Left renal cortex interstitium (tissue), 4 donors: ENCODE measurements at places on chromosomes 3 and 15.

DNA sequence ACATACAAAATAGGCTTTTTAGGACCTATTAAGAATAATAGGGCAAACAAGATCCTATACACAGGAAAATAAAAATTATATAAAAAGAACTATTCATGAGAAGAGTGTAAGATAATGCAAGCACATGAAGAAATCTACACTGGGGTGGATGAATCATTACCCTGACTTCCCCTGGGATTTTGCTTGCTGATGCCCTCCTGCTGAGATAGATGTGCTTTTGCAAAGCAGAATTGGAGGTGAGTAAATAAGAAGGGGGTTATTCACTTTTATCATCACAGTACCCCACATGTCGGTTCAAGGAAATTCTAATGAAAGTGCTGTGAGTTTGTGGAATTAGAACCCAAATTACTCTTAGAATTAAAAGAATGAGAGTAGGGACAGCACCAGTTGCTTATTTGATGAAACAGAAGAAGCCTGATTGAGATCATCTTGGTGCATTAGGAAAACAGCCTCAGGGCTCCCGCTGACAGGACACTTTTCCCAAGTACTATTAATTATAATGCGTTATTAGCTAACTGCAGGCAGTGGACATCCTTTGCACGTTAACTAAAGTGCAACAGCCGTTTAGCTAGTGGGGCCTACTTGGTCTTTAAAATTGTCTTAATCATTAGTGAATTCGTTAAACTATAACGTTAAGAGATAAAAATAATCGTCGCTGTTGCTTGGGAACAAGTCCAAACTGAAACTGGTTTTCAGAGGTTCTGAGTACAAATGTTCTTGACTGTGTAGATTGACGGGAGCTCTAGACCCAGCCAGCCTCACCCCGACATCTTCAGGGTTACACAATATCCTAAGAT is 48.4 kb downstream of the SLC2A2 start:
- no peak for DNase-seq

GRCh38 chr3:9420850-9421549 is 23.6 kb downstream of the SETD5 start:
- no peak for DNase-seq

DNA sequence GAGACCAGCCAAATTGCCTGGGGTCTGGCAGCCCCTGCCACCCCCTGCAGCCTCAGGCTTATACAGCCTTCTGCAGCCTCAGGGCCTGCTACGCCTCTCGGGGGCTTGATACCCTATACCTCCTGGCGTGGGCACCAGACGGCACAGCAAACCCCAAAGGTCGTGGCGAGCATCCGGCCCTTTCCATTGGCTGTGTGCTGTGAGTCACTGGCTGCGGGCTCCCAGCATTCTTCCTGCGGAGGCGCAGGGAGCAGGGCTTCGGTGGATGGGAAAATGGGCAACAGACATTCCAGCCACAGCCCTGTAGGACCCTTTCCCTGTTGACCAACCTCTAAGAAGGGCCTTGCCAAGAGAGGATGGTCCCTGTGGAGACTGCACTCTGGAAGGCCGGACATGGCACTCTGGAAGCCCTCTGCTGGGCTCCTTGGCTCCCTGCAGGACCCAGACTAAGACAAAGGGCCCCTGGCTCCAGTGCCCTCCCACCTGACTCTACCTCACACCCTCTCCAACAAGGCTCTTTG is 59.6 kb downstream of the ITGA11 start:
- no peak for DNase-seq

DNA sequence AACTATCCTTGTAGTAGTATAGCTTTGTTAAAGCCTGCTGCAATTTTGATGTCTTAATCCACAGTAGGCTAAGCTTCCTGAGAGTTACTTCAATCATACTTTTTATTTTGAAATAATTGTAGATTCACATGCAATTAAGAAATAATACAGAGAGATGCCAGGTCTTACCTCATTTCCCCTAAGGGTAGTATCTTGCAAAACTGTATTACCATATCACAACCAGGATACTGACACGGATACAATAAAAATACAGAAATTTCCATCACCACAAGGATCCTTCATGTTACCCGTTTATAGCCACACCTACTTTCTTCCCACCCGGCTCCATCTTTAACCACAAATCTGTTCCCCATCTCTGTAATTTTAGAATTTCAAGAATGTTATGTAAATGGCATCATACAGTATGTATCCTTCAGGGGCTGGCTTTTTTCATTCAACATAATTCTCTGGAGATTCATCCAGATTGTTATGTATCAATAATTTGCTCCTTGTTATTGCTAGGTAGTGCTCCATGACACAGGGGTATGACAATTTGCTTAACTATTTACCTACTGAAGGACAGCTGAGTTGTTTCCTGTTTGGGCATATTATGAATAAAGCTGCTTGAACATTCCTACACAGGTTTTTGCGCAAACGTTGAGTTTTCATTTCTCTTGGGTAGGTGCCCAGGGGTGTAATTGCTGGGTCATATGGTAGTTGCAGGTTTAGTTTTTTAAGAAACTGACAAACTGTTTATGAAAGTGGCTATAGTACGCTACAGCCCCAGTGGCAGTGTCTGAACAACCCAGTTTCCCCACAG is 21.6 kb downstream of the BDH1 start:
- no peak for DNase-seq

GRCh38 chr3:29755416-29755815 is 474.5 kb downstream of the RBMS3 start:
- DNase-seq: no peak

DNA sequence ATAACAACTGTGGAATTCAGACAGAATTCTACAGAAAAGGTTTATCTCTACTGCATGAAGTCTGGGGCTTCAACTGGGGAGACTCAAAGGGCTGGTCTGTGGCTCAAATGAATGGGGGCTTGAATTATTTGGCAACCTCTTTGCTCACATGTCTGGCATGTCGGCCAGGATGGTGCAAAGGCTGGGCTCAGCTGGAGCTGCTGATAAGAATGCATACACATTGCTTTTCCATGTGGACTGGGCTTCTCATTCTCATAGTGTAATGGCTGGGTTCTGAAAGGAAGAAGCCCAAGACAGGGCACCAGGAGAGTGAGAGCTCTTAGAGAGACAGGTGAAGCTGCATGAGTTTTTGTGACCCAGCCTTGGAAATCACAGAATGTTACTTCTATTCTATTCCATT is 194.3 kb upstream of the SGO1 start:
- DNase-seq: no peak

DNA sequence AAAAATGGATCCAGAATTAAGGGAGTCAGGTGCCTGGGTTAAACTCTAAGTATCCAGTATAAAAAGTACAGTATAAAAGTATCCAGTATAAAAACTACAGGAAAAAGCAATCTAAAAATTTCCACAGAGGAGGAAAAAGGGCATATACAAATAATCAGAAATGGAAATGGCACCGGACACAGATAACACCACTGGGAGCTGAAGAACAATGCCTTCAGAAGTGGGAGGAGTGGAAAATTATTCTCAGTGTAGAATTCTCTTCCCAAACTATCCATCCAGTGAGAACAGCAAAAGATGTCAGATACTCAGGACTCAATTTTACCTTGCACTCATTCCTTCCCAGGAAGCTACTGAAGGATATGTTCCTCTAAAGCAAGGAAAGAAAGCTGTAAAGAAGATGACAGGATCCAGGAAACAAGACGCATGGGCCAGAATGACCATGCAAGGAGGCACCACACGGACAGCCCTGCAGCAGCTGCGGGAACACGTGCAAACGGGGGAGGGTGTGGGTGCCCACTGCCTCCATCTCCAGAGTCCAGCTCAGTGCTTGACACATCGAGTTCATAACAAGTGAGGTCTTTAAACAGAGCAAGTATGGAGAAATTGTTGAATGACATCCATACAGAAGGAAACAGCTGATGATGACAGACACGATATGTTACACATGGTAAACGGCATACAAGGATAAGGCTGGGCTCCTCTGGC is 68.5 kb downstream of the CHSY1 start:
- DNase-seq: no peak

- DNase-seq: no peak
These were observed 63.6 kb downstream of the CYP11A1 start for GRCh38 chr15:74303741-74304309.

- DNase-seq: no peak
These were observed 295.0 kb upstream of the MDFIC2 start for GRCh38 chr3:70607469-70607868.

GRCh38 chr15:87450314-87450713 is 806.2 kb downstream of the NTRK3 start:
- DNase-seq: no peak

DNA sequence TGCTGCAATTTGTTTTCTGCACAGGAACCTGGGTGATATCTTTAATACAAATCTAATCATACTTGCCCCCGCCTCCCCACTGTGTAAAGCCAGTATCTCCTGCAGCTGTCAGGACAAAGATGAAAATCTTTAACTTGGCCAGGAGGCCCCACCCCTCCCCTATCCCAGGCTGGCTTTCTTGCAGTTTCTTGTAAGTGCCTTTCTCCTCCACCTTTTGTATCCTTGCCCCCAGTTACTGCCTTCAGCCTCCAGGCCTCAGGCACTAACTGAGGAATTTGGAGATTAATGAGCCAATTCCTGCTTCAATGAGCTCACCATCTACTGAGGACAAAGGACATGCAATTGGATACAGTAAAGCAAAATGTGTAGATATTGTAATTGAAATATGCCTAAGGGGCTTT is 6.5 kb downstream of the GCSAM start:
- no peak for DNase-seq

DNA sequence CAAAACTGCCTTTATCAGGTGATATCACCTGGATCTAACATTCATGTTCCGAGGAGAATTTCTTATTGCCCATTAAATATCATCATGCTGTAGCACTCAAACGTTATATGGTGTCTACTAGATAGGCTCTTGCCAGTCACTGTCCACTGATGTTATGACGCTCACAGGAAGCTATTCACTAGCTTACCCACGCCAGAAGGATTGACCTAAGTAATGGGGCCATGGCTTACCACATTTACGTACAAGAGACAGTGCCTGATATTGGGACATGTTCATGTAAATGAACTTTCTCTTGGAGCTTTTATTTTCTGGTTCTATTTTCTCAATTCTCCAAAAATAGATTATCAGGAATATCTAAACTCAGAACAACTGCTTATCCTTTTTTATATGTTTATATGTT is 91.7 kb upstream of the NAALADL2 start:
- DNase-seq: no peak

GRCh38 chr3:170360916-170361315 is 3.4 kb downstream of the SKIL start:
- DNase-seq: no peak

DNA sequence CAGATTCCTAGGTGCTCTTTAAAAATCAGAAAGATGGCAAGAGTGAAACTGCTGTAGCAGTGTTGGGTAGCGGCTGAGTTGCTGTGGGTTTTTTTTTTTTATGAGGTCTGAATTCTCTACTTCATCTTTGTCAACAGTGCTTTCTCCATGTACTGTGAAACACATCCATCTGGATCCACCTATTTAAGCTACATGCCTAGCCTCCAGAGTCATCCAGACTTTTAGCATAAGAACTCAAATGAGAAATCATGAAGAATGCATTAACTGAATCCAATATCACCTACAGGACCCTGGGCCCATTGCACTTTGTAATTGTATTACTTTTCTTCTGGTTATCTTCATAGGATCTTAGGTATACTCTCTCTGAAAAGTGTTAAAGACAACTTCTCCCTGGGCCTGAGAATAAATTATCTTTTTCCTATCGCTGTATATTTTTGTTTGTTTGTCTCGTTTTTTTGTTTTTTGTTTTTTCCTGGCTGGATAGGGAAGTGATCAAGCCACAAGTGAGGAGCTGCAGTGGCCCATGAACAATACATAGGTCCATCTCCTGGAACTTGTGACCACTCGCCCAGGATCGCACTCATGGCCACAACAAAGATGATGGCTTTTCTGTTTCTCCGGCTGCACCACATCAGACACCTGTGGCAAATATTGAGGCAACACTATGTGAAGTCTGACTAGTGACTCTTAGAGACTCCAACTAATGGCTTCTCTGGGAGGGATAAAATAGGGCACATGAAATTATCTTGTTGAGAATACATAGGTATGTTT is 609.9 kb upstream of the AGTR1 start:
- DNase-seq: no peak

GRCh38 chr3:116601206-116601605 is 108.4 kb upstream of the TUSC7 start:
- DNase-seq: no peak

DNA sequence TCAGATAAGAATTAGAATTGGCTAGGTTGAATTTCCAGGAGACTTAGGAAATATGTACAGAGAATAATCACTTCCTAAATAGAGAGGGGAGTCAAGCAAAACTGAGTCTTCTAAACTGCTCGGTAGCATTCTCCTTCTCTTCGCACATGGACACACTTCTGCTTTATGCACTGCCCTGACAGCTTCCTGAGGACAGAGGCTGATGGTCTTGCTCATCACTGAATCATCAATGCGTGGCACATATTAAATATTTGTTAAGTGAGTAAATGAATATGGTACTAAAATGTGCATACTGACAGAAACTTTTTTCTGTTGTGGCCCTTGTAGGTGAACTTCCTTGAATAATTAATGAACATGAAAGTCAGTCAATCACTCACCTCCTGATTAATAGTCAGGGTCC is 315.5 kb downstream of the FHIT start:
- no peak for DNase-seq

- no peak for DNase-seq
These were observed 231.0 kb upstream of the RASGRP1 start for GRCh38 chr15:38795471-38796245.

- no peak for DNase-seq
These were observed 442.8 kb downstream of the MAGI1 start for GRCh38 chr3:65596029-65596300.

- DNase-seq: no peak
These were observed 19.5 kb upstream of the DOCK3 start for GRCh38 chr3:50655009-50655830.

GRCh38 chr3:123194552-123194951 is 7.2 kb upstream of the SEC22A start:
- DNase-seq: no peak

- DNase-seq: no peak
These were observed 14.1 kb downstream of the GATM start for GRCh38 chr15:45364271-45364670.

DNA sequence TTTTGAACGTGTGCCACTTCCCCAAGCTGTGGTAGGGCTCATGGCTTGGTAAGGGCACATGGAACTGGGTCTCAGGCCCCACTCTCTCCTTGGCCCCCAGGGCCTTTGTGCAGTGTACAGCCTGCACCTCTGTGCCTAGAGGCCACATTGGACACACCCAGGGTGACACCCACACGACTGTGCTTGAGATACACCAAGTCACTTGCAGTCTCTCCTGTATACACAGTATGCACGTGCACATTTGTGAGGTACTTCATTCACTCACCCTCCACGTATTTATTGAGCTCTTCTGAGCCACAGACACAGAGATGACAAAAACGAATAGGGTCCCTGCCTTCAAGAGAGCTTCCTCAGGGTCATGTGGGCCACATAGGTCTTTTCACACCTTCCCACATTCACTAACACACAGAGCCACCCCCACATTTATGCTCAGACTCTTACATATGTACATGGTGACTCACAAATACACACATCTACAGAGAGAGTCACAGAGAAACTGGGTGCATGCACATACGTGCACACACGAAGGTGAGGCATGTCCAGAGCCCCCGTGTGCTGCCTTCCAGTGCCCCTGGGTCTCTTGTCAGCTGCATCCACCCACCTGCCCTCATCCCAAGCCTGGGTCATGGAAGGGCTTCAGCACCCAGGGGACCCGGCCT is 9.8 kb upstream of the TMEM115 start:
- no peak for DNase-seq
